ENCODE measurements at places on chromosomes 3 and 15. TPM values are rescaled to one million over a fixed set of nuclear protein-coding genes. Genes with fewer than 3 reads are reported as not detected.

The ALS2CL gene
- 0.29 TPM for total RNA-seq

The LIPH gene
- total RNA-seq = 2.3 TPM

The PPP1R14D gene
- total RNA-seq = not detected

The EHHADH gene
- 2.8 TPM for total RNA-seq

The CHCHD4 gene
- total RNA-seq = 11.0 TPM

The UTS2B gene
- total RNA-seq = 1.7 TPM

The APBA2 gene
- 6.7 TPM for total RNA-seq

The ATP13A5 gene
- total RNA-seq = not detected

The COL6A5 gene
- not detected for total RNA-seq

The EPHA6 gene
- not detected for total RNA-seq

The SCAMP5 gene
- total RNA-seq = 0.83 TPM

The LYSMD2 gene
- 10.9 TPM for total RNA-seq

The EXOG gene
- 4.4 TPM for total RNA-seq

The AADACL2 gene
- total RNA-seq = not detected

The ITGB5 gene
- total RNA-seq = 199 TPM

The ACTC1 gene
- not detected for total RNA-seq

The TMEM266 gene
- total RNA-seq = not detected

The NCBP2 gene
- 49.7 TPM for total RNA-seq

The POLR2M gene
- total RNA-seq = 203 TPM

The PATL2 gene
- total RNA-seq = 0.10 TPM

The FBLN2 gene
- total RNA-seq = 586 TPM

The WNT5A gene
- 7.4 TPM for total RNA-seq

The GOLGA8Q gene
- 0.06 TPM for total RNA-seq

The SCN11A gene
- 0.15 TPM for total RNA-seq

The BFSP2 gene
- not detected for total RNA-seq

The SPSB4 gene
- total RNA-seq = not detected

The XCR1 gene
- total RNA-seq = not detected

The CDHR4 gene
- not detected for total RNA-seq

The APOD gene
- 67.7 TPM for total RNA-seq

The ALDH1L1 gene
- total RNA-seq = 93.4 TPM

The CRYBG3 gene
- 16.4 TPM for total RNA-seq

The SLC35G2 gene
- total RNA-seq = 12.2 TPM

The COL7A1 gene
- 13.6 TPM for total RNA-seq

The GP5 gene
- 0.10 TPM for total RNA-seq

The PRR20G gene
- total RNA-seq = not detected

The IMPG2 gene
- total RNA-seq = 0.20 TPM

The TRPC1 gene
- total RNA-seq = 12.5 TPM

The KIF7 gene
- 27.4 TPM for total RNA-seq

The LOXL1 gene
- 410 TPM for total RNA-seq

The SERP1 gene
- total RNA-seq = 230 TPM

The KCNMB2 gene
- total RNA-seq = not detected

The MYEF2 gene
- total RNA-seq = not detected

The NKIRAS1 gene
- 11.4 TPM for total RNA-seq

The ZNF385D gene
- 2.0 TPM for total RNA-seq

The SLCO2A1 gene
- total RNA-seq = 0.44 TPM

The CFAP20DC gene
- total RNA-seq = 0.06 TPM

The CAMKV gene
- total RNA-seq = not detected

The EPHB1 gene
- total RNA-seq = 0.06 TPM
